ENCODE measurements at places on chromosomes 7 and 10.

GRCh38 chr10:86815640-86816039 is 59.2 kb downstream of the BMPR1A start:
- DNase-seq = no peak

DNA sequence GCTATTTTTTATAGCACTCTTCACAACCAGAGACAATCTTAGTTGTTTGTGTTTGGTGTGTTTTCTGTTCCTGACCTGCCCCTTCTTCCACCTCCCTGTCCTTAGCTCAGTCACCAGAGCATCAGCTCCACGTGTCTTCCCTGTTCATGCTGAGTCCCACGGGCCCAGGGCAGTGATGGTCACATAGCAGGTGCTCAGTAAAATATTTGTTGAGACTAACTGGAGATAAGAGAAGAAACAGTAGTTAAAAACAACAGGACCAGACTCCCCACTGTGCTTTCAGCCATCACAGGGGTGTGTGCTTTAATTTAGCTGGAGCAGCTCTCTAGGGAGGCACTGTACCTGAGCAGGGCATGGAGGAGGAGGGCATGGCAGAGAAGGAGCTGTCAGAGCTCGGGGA is 307.3 kb upstream of the ZNF32 start:
- no peak for DNase-seq

DNA sequence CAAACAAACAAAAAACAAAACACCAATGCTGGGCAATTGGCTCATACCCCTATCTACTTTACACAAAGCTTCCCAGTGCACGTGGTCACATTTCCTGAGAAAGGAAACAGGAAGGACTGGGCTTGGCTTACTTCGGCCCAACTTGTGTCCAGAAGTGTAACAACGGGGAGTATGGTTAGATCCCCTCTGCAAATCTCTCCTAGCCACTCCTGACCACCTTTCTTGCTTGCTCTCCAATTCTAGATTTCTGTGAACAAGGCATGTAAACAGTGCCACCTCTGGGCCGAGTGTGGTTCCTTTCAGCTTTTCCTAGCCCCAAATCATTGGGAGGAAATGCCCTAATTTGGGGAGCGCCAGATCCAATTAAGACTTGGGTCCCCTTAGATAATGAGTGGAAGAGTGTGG is 21.0 kb upstream of the FRAT2 start:
- DNase-seq = no peak

GRCh38 chr10:108388706-108389105 is 1224.2 kb upstream of the SORCS1 start:
- DNase-seq = no peak

- DNase-seq = no peak
Observed at GRCh38 chr7:157007470-157008066, 2.9 kb downstream of the MNX1 start.

Measured in NT2/D1 (cell line).